Keratinocyte (primary cell): ENCODE measurements at places on chromosomes 13 and 19. TPM values are rescaled to one million over a fixed set of nuclear protein-coding genes. Genes with fewer than 3 reads are reported as not detected.

GRCh38 chr13:95182570-95183265 is 118.5 kb downstream of the ABCC4 start:
- no peaks in the 10 kb centered on the region for H3K36me3 ChIP-seq
- H3K4me1 ChIP-seq, result no peaks in the 10 kb centered on the region
- H3K27ac ChIP-seq, result no peak overlapping the region
- H3K27me3 ChIP-seq, result no peaks in the 10 kb centered on the region
- DNase-seq, result no peak

DNA sequence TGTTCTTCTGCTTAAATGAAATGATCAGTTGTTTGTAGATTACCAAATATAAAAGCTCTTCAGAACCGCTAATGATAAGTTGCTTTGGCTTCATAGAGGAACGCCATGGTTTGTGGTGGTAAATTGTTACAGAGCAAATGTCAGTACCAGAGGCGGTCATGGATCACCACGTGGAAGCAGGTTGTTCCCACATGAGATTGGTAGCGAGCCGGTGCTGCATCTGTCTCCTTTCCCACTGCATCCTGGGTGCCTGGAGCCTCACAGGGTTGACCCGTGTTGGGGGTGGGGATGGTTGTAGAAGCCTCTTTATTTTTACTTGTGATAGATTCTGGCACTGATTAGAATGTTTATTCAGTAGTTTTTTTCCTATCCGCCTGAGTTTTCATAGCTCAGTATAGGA is 14.7 kb downstream of the GARRE1 start:
- no peaks in the 10 kb centered on the region for H3K27me3 ChIP-seq
- H3K4me3 ChIP-seq, result no peak overlapping the region
- DNase-seq, result no peak
- H3K36me3 ChIP-seq, result peaks cover 2% of the 10 kb centered on the region

DNA sequence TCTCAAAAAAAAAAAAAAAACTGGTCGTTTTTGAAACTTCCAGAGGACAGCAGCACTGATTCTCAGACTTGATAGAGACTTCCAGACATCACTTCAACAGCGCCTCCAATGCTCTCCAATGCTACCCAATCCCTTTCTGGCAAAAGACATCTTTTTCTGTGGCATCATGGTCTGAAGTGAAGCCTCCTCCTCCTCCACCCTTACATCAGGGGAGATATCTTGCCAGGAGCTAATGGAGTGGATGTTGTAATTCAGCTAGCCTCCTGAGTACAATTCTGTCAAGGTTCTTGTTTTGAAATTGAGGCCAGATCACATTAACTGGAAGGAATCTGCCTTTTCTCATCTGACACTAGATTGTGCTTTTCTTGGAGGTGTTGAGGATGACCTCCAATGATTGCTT is 24.2 kb downstream of the FXYD5 start:
- no peak overlapping the region for H3K27ac ChIP-seq
- no peak for DNase-seq
- H3K36me3 ChIP-seq, result no peaks in the 10 kb centered on the region
- H3K4me3 ChIP-seq, result no peak overlapping the region

GRCh38 chr13:76163761-76164160 is 527.6 kb downstream of the LMO7 start:
- H3K4me1 ChIP-seq, result no peaks in the 10 kb centered on the region
- H3K36me3 ChIP-seq, result no peaks in the 10 kb centered on the region
- no peak for DNase-seq
- no peak overlapping the region for H3K4me3 ChIP-seq
- no peaks in the 10 kb centered on the region for H3K27me3 ChIP-seq
- no peak overlapping the region for H3K27ac ChIP-seq

The RNF225 gene
- 0.06 TPM in 1 of 3 replicates, not detected in the others for polyA plus RNA-seq
